ENCODE measurements at places on chromosomes 1 and 21.

DNA sequence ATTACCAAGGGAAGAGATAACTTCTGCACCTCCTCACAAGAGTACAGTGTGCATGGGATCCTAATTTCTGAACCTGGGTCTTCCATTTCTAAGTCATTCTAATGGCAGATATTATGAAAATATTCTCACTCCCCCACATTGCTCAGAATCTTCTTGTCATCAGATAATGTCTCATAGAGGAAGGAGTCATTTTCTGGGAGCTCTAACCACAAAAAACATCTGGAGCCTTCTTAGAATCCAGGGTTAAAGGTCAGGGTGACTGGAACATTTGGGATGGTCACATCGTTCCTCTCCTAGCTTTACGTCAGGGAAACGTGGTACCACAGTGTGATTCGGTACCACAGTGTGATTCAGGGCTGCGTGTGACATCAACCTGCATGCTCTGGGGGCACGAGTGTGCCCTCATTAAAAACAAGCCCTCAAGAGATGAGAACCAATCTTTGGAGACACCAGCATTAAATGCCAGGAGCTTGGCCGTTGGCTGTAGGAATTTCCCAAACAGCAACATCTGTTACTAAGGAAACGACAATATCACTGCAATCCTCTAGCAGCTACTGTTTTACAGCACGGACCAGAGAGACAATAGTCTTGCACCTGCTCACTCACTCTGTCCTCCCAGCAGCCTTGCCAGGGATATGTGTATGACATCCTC is 179.1 kb downstream of the PSMG1 start:
- no peak for DNase-seq

DNA sequence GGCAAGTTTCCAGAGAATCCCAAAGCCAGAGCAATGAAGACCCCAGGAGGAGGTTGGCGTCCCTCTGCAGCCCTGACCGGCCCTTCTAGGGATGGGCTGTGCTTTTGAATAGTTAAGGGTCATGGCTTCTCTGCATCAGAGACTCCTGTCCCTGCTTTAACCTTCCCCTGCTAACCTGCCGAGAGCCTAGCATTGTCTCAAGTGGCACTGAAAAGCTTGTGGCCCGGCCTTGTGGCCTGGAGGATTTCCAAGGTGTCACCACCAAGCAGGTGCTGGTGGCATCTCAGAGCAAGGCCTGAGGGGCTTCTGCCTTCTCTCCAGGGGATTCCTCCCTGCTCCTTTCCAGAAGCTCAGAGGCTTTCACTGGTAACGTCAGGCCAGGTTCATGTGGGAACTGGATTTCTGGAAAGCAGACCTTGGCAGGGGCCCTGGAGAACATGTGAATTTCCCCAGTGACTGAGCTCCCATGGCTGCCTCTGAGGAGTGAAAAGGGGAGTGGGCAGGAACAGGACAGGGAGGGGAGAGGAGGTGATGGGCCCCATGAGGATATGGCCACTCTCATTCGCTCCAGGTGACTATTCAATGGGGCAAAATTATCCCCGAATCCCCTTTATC is 409.9 kb downstream of the PTPRU start:
- DNase-seq: no peak

DNA sequence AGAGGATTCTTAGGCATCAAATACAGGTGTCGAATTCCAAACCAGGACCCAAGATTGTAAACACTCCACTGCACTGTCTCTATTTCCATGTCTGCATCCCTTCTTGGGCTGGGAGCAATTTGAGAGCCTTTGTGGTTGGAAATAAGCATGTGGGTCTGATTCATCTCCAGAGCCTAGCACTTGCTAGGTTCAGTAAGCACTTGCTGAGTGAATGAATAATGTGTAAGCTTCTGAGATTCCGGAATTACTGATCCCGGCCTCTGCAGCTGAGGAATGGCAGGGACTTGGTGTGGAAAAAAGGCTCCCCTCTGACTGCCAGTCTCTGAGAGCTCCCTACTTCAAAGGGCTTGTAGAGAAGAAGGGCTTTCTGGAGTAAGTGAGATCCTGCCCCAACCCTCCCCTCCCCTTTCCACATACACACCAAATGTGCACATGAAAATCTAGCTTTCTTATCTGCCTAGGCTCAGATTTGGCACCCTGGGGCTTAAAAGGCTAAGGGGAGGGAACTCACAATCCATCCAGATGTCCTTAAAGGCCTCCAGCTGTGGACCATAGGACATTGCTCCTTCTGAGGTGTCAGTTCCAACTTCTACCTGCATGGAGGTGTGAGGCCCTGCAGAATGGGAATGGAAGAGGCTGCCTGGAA is 39.6 kb upstream of the TRABD2B start:
- DNase-seq: no peak

GRCh38 chr1:204192046-204192445 is 4.2 kb downstream of the KISS1 start:
- no peak for DNase-seq

DNA sequence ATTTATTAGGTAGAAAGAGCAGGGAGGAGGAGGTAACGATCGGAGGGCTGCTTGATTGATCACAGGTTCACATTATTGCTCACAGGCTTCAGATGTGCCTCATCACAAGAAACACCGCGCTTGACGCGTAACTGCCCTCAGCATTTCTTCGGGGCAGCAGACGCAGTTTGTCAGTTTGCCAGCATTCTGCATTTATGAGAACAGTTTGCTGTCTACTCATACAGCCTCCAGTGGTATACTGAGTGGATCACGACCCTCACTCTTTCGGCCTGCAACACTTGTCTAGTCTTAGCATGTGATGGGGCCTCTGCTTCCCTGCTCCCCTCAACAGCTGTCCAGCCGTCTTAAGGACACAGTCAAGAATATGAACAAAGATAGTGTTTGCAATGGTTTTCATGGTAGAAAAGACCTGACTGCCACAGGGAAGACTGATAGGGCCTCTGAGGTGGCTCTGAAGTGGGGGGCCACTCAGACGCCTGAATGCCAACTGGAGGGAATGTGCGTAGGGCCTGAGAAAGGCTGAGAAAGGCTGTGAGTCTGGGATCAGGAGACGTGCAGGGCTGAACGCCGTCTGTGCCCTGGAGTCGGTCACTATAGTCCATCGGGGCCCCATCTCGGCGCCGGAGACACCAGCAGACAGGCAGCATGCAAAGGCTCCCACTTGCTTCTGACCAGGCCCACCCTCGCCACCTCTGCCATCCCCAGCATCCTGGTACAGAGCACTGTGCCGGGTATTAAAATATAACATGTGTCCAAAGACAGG is 45.0 kb downstream of the UBE2G2 start:
- DNase-seq: no peak

- no peak for DNase-seq
Observed at GRCh38 chr21:39774227-39774626, 29.2 kb downstream of the IGSF5 start.

- DNase-seq: no peak
Observed at GRCh38 chr1:208235982-208236761, 8.0 kb downstream of the PLXNA2 start.

DNA sequence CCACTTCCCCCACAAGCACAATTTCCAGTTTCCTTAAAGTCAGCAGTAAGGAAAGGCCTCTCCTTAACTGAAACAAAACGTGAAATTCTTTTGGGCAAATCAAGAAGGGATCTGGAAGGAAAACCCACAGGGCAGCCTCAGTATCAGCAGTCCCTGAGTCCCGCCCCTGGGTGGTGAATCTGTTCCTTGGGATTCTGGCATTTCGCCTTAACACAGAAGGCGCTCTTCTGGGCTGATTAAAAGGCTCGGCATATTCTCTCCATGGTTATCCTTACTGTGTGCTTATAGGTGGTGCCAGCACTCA is 12.2 kb upstream of the RAB4A start:
- no peak for DNase-seq

DNA sequence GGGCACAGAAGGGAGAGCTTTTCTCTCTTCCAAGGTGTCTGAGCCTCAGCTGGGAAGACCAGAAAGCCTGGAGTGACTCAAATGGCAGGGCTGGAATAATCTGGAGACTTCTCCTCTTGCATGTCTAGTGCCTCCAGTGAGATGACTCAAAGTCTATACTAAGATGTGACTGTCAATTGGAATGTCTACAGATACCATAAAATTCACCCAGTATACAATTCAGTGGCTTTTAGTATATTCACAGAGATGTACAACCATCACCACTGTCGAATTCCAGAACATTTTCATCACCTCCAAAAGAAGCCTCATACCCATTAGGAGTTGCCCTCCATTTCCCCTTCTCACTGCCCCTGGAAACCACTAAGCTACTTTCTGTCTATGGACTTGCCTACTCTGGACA is 47.9 kb upstream of the CNN3 start:
- DNase-seq: no peak

DNA sequence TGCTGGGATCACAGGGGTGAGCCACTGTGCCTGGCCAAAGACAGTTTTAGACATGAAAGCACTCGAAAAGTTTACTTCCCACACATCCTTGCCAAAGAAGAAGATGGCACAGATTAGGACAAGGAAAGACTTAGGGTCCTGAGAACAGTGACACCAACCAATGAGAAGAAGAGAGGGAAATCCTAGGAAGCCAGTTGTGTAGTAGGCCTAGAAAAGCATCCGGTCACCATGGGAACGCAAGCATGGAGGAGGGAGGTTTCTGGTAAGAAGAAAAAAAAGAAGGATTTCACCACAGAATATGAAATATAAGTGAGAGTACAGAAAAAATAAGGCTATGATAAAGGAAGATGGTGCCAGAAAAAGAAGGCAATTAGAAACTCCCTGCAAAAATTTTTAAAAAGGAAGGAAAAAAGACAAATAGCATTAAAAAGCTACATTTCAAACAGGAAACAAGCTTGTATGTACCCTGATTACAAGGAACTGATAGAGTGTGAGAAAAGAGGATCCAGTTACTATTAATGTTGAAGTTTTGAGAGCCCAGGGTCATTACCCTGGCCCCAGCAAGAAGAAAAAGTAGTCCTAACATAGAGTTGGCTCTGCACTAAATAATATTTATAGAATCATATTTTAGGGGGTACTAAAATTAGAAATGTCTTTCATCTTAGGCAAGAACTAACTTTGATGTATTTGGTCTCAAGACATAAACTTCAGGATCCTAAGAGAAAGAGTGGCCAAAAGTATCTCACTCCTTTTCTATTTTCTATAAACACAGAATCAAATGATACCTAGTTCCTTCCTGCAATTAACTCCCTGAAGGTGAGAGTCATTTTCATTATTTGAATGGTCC is 16.1 kb downstream of the DIPK1A start:
- DNase-seq: no peak

GRCh38 chr1:1971688-1972087 is 31.9 kb downstream of the CFAP74 start:
- DNase-seq: no peak

- no peak for DNase-seq
Observed at GRCh38 chr1:10528066-10529014, 53.6 kb downstream of the PEX14 start.

DNA sequence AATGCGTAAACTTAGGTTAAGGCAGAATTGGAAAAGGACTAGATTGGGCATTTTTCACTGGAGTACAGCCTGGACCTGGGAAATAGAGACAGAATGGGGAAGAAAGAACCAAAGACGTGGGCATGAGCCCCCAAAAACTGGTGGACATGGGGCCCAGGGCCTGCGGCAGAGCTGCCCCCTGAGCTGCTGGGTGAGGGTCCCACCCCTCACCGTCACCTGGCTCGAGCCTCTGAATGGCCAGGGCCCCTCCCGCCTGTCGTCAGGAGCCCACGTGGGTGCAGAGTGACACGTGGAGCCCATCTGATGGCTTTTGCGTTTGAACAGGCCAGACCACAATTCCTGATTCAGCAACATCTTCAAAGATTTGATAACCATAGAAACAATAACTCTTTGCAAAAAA is 360.9 kb upstream of the VAMP3 start:
- DNase-seq: no peak

DNA sequence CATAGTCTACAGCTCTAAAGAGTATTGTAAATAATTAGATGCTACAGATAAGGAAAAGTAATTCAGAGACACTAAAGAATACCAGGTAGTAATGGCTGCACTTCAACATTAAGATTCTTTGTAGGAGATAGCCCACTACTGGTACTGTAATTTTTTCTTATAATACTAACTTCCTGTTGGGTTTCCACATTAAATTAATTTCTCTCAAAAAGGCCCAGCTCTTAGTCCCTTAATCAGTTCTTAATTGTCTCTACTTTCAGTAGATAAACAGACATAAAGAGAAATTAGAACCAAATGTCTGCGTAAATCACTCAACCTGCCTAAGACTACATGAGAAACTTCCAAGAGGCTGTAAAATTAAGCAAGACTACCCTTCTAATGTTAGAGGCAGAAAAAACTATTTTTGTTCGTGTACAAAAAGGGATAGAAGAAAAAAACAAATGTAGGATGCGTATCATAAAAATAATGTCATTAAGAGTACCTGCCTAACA is 83.4 kb downstream of the NOTCH2 start:
- DNase-seq: no peak

- no peak for DNase-seq
Observed at GRCh38 chr1:172451002-172451443, 7.2 kb upstream of the PIGC start.

DNA sequence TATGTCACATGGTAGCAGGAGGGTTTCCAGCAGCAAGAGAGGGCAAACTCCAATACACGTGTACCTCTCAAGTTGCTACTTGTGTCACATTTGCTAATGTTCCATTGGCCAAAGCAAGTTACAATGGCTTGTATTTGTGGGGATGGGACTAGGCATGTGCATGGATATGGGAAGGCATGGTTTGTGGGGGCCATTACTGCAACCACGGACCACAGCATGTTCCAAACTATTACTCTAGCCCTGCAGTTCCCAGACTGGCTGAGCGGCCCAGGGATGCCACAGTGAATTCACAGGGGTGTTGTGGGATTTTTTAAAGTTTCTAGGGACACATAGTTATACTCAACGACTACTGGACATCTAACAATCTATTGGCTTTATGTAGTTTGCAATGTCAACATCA is 133.1 kb downstream of the GIPC2 start:
- DNase-seq: no peak

- DNase-seq: no peak
Observed at GRCh38 chr1:171280599-171280998, 32.3 kb downstream of the FMO1 start.

GRCh38 chr1:54812801-54813484 is 11.8 kb upstream of the TTC22 start:
- no peak for DNase-seq

DNA sequence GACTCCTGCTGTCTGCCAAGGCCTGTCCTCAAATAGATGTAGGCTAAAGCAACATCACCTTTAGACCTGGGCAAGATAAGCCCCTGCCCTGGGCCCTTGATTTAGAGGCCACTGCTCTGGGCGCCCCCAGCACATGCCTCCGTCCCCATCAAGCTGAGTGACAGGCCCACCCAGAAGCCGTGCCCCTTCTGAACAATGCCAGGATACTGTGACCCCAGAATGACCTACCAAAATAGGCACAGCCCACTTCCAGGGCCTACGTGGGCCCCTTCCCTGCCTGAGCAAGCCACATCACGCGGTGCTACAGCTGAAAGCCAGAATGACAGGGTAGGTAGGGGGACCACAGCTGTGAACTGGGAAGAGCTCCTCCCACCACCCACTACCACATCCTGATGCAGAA is 24.7 kb upstream of the BECN2 start:
- DNase-seq: no peak

- no peak for DNase-seq
Observed at GRCh38 chr1:10751160-10751559, 45.3 kb downstream of the CASZ1 start.
